ENCODE measurements at places on chromosomes 5 and 9.

DNA sequence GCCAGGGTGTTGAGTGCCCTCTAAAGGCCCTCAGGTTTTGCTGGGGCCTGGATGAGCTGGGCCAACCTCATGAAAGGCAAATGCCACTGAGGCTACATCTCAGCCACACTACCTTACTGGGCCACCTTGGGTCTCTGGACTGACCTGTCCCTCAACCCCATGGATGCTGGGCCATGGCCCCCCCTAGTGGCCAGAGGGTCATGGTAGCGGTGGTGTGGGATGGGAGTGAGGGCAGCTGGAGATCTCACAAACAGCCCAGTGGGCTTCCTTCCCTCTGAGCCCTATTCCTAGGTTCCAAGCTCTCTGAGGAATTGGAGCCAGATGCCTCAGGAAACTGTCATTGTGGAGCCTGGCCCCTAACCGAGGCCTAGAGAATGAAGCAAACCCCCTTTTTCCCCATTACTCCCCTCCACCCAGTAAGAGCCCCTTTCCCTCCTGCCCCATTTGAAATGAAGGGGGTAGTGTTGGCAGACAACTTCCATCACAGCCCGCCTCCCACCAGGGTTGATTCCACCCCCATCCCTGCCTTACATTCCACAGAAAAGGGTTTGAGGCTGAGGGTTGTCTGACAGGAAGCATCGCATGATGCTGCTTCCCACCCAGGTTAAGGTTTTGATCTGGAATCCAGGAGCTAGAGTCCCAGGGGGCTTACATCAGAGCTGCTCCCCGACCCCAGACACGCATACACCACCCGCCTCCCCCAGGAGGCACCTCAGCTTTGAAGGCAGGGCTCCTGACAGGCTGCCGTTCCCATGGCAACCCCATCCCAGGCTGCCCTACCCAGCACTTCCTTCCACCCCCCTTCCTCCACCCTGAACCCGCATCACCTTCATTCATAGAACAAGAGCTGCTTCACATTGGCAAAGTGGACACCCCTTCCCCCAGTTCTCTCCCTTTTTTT, 63.9 kb downstream of the PCDH1 start:
- DNase-seq, result no peak

DNA sequence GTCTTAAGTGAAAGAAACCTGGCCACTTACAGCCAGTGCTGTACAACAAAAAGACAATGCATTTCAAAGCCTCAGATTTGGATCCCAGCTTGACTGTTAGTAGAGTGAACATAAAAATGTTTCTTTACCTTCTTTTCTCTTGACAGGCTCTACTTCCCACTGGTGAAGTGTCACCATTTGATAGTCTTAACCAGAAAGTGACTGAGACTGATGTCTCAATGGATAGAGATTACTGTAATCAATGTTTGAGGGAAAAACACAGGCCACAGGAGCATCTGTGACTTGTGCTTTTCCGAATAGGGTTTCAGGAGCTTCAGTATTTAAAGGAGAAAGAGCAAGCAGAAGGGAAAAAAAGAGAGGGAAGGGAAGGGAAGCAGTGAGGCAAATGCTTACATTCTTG, 41.7 kb upstream of the STK32A start:
- no peak for DNase-seq

GRCh38 chr5:32153723-32154122, 20.4 kb downstream of the GOLPH3 start:
- DNase-seq, result no peak

- no peak for DNase-seq
These were observed 6.0 kb downstream of the TTC23L start for GRCh38 chr5:34844999-34845398.

GRCh38 chr5:126450346-126450745, 27.1 kb downstream of the GRAMD2B start:
- DNase-seq, result no peak

DNA sequence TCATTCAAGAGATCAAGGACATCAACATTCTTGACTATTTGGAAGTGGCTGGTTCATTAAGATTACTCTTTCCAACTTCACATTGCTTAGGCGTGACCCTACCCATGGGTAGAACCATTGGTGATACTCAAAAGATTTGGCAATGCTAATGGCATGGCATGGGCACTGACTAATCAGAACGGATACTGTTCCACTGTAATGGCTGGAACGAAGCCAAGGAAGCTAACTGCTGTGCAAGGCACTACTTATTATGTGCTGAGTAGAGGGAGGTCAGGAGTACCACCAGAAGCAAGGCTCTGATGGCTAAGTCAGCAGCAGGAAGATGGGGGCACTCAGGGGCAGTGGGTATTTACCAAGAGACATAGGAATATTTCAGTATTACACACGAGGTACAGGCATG, 31.9 kb downstream of the GNA14 start:
- no peak for DNase-seq

DNA sequence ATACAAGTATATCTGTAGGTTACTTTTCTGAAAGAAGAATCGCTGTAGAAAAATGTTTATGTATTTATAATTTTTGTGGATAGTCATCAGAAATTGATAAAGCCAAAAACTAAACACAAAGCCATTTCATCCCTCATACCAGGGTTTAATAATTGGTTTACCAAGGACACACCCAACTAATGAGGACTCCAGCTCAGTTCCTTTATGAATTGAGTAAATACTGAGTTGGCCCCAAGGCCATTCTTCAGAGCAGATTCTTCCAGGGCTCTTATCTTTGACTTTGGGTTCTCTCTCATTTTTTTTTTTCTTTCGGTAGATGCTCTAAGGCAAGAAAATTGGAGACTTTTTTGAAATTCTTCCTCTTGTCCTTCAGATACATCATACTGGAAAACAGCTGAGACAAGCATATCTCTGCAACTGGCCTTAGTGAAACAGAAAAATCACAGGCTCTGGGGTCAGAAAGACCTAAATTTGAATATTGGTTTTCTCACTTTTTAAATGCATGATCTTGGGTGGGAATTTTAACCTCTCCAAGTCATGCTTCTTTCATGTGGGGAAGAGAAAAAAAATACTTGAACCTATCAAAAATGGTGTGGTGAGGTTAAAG, 401.8 kb downstream of the ARHGEF28 start:
- DNase-seq, result no peak

DNA sequence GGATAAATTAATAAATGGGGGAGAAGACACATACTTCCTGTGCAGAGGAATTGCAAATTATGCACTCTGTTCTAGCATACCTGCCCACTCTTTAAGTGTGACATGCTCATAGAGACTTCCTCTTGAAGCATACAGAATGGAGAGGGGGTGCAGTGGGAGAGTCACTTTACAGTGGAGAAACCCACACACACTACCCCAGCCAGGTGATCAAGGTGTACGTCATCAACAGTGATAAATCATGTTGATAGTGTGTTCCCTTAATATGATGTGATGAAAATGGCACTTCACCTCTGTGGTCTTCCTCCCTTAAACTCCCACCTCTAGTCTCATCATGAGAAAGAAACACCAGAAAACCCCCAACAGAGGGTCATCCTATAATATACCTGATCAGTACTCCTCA, 110.0 kb downstream of the SH3GL2 start:
- no peak for DNase-seq

DNA sequence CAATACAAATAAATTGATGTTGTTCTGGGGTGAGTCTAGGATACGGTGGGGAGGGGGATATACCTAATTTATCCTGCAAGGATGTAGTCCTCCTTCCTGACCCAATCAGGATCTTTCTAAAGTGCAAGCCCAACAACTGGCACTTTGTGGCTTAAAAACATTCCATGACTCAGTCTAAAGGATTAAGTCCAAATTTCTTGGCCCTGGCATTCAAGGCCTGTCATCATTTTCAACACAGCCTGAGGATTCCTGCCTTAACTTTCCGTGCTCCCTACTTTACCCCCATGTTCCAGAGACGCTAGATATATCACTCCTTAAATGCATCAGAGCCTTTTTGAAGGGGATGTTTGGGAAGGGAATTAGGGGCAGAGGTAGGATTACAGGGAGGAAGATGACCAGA, 1.0 kb downstream of the FAM221B start:
- DNase-seq, result no peak

- DNase-seq, result no peak
These were observed 146.9 kb upstream of the SLC1A3 start for GRCh38 chr5:36459176-36460135.

DNA sequence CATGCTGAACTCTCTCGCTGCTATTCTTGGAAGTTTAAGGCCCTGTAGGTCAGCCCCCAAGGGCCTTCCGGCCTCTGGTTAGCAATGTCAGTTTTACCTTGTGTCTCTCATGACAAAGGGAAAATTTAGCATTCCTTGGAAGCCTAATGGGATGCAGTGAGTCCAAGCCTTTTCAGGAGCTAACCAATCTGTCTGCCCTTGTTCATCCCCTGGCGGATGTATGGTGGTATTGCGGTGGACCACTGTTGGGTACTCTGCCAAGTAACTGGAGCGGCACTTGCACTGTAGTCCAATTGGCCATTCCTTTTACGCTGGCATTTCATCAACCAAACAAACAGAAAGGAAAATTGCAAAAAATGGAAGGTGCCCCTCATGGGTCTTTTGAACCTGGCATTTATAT, 318.4 kb upstream of the NMUR2 start:
- no peak for DNase-seq

DNA sequence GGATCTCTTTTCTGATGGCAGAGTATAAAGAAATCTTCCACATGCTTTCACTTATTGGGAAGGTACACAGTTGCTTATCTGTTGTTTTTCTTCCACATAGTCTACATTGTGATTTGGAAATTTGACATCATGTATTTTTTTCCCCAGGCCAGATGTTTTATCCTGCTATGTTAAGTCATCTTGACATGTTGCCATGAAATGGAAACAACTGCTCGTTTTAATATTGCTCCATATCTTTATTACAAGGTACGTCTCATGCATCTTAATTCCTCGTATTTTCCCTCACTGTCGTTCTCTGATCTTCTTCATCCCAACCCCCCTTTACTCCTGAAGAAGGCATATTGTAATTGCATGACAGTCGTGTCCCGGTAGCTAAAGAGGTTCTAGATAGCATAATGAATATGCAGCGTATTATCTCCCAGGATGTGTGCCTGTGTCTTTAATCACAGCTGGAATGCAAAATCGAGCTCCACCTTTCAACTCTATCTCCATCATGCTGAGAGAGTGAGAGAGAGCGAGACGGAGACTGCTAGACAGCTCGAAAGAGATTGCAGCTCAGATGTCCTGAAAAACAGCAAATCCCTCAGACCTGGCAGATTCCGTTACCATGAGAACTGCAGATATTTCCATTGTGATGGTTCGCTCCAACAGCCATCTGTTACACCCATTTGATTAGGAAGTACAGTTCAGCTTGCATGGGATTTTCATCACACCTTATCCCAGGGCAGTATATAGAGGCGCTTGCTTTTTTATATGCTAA, 281.7 kb downstream of the TMEM38B start:
- DNase-seq, result no peak

GRCh38 chr5:138610415-138610917, 35.3 kb upstream of the HSPA9 start:
- no peak for DNase-seq

DNA sequence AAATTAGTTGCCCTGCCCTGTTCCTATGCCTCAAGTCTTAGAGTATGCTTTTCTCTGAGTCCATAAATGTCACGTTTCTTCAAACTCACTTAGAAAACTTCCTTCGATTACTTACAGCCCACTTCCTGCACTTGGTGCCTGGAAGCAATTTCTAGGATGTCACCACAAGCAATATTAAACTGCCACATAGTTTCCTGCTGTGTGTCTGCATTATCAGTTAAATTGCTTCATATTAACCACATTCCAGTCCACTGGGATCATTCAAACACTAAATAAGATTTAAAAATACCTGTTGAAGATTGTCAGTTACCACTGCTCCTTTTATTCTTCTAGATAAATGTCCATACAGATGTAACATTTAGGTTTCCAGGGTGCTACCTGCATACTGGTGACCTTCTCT, 4.1 kb downstream of the DENND1A start:
- no peak for DNase-seq

DNA sequence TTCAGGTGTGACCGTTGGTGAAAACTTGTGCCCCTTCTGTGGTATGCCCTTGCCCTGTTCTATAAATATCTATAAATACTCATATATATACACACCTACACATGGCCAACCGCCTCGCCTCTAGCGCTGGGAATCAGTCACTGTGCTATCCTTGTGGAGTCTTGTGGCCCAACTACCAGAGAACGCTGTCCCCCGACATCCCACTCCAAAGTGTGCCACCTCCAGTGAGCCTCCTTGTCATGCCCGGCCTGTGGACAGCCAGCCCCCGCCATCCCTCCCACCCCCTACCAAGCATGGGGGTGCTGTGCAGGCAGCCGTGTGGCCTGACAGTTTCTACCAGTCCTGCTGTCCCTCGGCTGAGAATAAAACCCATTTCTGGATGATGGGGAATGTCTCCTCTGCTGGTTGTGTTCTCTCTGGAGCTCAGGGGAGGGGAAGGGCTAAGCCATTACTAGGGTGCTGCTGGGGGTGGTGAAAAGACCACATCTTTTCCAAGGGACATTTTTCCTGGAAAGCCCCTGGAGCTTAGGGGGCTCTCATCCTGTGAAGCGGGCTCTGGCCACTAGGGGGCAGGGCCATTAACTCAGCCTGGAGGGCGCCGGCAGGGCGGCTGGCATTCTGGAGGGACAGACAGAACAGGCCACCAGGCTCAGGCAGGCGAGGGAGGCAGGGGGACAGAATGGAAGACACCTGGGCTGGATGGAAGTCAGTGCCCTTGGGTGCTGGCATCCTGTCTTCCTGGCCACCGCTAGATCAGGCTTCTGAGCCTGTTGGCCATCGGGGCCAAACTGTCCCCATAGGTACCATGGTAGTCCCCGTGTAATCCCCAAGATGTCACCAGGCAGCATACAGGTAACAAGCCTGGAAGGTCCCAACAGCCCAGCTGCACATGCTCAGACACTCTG, 20.7 kb downstream of the GOLGA2 start:
- DNase-seq, result peak; percentile 72

DNA sequence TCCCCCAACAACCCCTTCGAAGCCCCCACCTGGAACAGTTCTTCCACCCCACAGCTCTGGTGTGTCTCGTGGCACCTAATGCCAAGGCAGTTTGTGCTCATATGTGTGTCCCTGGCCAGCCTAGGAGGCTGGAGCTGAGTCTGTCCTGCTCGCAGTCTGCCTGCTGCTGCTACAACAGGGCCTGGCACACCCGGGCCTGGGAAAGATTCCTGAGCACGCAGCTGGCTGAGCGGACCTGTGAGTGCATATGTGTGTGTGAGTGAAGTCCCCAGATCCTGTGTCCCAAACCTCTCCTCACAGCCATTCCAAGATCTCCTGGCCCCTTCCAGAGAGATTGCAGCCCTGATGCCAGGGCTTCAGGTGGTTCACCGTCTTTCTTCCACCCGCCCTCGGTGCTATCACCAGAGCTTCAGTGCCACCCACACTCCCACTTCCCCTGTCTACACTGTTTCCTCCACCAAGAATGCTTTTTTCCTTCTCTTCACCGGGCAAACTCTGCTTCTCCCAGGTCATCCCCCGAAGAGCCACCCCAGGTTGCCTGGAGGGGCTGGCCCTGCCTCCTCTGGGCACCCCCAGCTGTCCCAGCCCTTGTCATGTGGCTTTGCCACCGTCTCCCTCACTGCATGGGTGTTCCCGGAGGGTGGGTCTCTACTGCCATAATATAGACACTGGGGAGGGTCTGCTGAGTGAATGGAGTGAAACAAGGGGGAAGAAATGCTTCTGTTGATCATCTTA, 28.4 kb downstream of the LMX1B start:
- no peak for DNase-seq
